ENCODE measurements at places on chromosomes 1 and 21.

DNA sequence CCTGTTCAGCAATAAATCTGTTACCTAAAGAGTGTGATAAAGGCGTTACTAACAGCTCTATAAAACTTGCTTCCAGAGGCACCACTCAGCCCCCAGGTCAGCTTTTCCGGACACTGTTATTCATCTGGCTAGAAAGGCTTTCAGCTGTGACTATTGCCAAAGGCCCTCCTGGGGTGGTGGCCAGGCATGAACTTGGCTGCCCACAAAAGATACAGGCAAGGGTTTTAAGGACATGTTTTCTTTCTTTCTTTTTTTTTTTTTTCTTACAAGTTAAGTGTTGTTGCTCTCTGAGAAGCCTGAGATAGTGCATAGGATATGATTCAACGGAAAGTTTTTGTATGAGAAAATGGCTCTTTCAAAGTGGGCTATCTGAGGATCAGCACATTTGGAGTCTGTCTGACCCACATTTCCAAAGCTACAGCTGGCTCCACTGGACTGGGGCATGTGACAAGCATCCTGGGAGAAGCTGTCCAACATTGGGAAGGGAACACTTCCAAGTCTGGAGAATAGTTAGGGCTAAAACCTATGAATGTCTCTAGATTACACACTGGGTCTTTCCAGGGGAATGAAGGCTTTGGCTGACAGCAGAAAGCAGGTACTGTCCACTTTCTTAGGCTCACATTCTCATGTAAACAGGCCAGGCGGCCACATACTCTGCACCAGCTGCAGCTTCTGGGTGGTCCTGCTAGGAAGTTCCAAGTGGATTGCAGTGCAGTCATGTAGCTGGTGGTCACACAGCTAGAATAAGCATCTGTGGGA is 639.7 kb downstream of the LMO4 start:
- DNase-seq, result peak; percentile 60

DNA sequence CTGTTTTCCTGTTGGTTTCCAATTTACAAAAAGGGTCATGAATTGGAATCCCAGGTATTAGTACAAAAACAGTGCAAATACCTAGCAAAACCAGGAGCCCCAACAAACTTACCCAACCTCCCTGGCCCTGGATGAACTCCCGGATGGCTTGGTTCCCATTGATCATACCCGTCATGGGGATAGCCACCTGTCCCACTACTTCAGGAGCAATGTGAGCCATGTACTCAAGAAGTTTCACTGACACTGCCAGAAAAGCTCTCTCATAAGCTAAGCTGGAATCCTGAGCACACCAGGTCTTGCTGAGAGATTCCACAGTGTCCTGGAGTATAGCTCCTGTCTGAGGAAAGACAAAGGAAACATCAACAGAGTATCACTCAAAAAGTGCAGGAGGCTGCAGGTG is 5.7 kb downstream of the BCL2L15 start:
- no peak for DNase-seq

GRCh38 chr21:25964015-25964414 is 206.6 kb downstream of the APP start:
- DNase-seq, result peak; percentile 29

GRCh38 chr1:26838474-26839338 is 12.2 kb downstream of the ZDHHC18 start:
- DNase-seq, result peak; percentile 64
